Regular cardiac myocyte (primary cell): ENCODE measurements at places on chromosomes 4 and X. TPM values are rescaled to one million over a fixed set of nuclear protein-coding genes. Genes with fewer than 3 reads are reported as not detected.

EREG gene
- 4.2 and 6.1 TPM in 2 replicates for total RNA-seq

PIGA gene
- total RNA-seq: 11.8 and 11.9 TPM in 2 replicates

ATP8A1 gene
- total RNA-seq: 0.19 and 1.1 TPM in 2 replicates

XK gene
- under 0.01 and 0.19 TPM in 2 replicates for total RNA-seq

ARHGAP24 gene
- 42.6 and 47.4 TPM in 2 replicates for total RNA-seq

TIMP1 gene
- total RNA-seq: 373 and 1,457 TPM in 2 replicates

RBM46 gene
- not detected in 2 replicates for total RNA-seq

PLAC8 gene
- total RNA-seq: 0.28 and 0.38 TPM in 2 replicates

STPG2 gene
- under 0.01 and 0.56 TPM in 2 replicates for total RNA-seq

MAGED4B gene
- total RNA-seq: 41.2 and 56.0 TPM in 2 replicates

CTAG1A gene
- not detected in 2 replicates for total RNA-seq

VCX gene
- total RNA-seq: not detected in 2 replicates

CT47B1 gene
- total RNA-seq: not detected in 2 replicates

PQBP1 gene
- 36.1 and 88.6 TPM in 2 replicates for total RNA-seq

TBX22 gene
- not detected in 2 replicates for total RNA-seq

CLDN22 gene
- total RNA-seq: not detected in 2 replicates

KLF8 gene
- 1.9 and 2.3 TPM in 2 replicates for total RNA-seq

VCX3A gene
- not detected in 2 replicates for total RNA-seq

SLIT2 gene
- 18.6 and 24.2 TPM in 2 replicates for total RNA-seq

AWAT2 gene
- total RNA-seq: under 0.01 TPM in 1 of 2 replicates, not detected in the other

SULT1E1 gene
- 3.9 and 9.4 TPM in 2 replicates for total RNA-seq

SSX2B gene
- not detected in 2 replicates for total RNA-seq

PRDM8 gene
- 5.4 and 8.8 TPM in 2 replicates for total RNA-seq

GNRHR gene
- not detected in 2 replicates for total RNA-seq

DYNLT3 gene
- total RNA-seq: 64.0 and 98.4 TPM in 2 replicates

CAPN6 gene
- under 0.01 TPM in 1 of 2 replicates, not detected in the other for total RNA-seq

TRPC3 gene
- total RNA-seq: under 0.01 and 0.19 TPM in 2 replicates

ITIH6 gene
- total RNA-seq: not detected in 2 replicates

HMGN5 gene
- total RNA-seq: 0.38 and 2.5 TPM in 2 replicates
